Erythroblast (primary cell): ENCODE measurements at places on chromosomes 7 and 10.

GRCh38 chr10:25966844-25967243, 32.8 kb downstream of the MYO3A start:
- DNase-seq: no peak

DNA sequence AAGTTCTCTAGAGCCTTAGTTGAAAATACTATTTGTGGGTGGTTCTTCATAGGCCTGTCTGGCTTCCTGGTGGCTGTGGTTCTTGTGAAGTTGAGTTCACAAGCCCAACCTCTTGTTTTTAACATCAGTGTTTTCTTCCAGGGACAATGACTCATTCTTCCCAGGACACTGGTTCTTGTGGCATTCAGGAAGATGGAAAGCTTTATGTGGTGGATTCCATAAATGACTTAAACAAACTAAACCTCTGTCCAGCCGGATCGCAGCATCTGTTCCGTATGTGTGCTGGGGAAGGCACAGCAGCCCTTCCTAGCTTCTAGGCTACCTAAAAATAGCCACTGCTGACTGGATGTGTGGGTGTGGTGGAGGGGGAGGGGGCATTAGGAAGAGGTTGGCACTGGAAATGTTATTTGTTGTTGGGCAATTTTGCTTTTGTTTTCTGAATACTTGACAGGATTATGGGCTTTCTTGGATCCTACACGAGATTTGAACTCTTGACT, 3.9 kb downstream of the LSMEM1 start:
- DNase-seq: no peak

DNA sequence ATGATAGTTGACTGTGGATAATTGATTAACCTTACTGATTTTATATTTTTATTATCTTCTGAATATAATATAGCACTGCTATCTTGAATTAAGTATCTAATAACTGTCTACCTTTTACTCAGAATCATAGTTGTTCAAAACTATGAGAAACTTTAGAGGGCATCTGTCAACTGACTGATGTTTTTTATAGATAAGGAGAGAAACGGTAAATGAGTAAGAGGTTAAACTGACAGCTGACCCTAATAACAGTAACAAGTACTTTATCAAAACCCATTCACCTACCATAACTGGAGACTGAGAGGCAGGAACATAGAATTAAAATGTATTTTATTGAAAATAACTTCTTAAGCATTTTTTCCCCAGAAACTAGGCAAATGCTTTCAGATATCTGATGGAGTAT, 62.2 kb downstream of the CYP51A1 start:
- DNase-seq: peak; percentile 26

GRCh38 chr10:95168694-95169093, 25.3 kb upstream of the ACSM6 start:
- DNase-seq: no peak
